Fibroblast of the conjunctiva (primary cell): ENCODE measurements at places on chromosomes 3 and 15.

- DNase-seq: peak; percentile 30
These were observed 270.0 kb upstream of the PEX5L start for GRCh38 chr3:180306691-180307090.

DNA sequence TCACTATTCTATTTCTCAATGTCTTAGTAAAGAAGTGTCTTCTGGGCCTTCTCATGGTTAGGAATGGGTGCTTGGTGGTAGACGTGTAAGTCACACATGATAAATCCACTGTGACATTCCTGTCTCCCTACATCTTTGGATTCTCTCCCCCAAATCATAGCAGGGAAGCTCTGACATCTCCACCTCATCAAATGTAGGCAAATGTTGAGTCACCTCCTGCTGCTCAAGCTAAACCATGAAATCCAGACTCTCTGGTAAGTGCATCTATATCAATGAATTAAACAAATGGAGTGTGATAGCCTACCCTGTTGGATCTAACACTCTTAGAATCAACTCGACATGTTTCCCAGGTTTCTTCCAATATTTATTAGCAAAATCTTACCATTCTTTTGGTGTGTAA is 42.8 kb upstream of the RPL35A start:
- no peak for DNase-seq

GRCh38 chr3:139541532-139542288 is 2.2 kb upstream of the RBP1 start:
- no peak for DNase-seq

DNA sequence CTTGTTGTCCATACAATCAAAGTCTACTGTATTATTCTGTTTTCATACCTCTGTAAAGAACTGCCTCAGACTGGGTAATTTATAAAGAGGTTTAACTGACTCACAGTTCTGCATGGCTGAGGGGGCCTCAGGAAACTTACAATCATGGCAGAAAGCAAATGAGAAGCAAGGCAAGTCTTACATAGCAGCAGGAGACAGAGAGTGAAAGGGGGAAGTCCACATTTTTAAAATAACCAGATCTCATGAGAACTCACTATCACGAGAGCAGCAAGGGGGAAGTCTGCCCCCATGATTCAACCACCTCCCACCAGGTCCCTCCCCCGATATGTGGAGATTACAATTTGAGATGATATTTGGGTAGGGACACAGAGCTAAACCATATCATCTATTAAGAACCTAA is 724.6 kb upstream of the CBLB start:
- DNase-seq: no peak

DNA sequence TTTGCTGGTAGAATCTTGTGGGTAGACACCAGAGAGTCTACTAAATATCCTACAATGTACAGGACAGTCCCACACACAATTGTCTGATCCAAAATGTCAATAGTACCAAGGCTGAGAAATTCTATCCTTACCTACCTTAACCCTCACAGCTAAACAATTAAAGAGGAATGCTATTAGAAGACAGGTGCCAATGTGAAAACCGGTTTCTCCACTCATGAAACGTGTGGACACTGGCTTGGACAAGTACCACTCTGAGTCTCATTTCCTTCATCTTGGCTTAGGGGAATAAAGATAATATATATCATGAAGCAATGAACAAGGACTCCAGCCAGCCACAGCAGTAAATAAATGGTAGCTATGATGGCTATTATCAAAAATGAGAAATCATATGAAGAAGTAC is 90.2 kb downstream of the RFTN1 start:
- no peak for DNase-seq

DNA sequence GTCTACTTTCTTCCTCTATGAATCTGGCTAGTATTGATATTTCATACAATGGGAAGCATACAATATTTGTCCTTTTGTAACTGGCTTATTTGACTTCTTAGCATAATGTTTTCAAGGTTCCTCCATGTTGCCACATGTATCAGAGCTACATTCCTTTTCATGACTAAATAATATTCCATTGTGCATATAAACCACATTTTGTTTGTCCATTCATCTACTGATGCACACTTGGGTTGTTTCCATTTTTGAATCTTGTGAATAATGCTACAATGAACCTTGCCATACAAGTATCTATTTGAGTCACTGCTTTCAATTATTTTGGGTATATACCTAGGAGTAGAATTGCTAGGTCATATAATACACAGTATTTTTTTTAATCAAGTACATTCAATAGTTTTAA is 38.0 kb downstream of the OSBPL10 start:
- DNase-seq: no peak

DNA sequence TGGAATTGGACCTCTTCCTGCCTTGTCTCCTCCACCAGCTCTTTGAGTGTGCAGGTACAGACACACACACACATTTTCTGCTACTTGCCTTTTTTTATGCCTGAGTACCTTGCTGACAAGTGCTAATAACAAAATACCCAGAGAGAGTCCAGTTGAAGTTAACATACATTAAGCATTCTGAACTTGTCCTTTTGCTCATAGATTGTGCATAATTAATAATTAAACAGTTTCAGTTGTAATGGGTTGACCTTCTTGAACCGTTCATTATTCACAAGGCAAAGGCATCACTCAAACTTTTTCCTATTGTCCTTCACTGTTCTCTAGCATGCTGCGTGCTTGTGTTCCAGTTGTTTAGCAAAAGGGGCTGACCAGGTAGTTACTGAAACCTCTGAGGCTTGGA is 59.6 kb upstream of the SKOR1 start:
- DNase-seq: no peak

DNA sequence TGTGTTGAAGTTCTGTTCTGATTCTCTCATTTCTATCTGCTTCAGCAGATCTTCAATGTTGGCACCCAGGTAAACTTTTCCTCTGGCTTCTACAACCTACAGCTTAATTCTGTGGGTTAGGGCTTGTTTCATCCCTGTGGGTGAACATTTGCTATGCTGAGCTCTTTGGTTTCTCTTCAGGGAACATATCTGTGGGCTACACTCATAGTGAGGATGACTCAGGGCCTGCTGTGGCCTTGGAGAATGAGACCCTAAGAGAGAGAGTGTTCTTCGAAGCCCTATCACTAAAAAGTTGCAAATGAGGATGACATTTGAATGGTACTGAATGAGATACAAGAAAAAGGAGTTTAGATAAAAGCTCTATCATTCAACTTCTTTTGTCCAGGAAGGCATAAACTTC is 346.2 kb upstream of the CBLB start:
- DNase-seq: no peak

GRCh38 chr3:180478695-180479094 is 123.3 kb upstream of the TTC14 start:
- no peak for DNase-seq

DNA sequence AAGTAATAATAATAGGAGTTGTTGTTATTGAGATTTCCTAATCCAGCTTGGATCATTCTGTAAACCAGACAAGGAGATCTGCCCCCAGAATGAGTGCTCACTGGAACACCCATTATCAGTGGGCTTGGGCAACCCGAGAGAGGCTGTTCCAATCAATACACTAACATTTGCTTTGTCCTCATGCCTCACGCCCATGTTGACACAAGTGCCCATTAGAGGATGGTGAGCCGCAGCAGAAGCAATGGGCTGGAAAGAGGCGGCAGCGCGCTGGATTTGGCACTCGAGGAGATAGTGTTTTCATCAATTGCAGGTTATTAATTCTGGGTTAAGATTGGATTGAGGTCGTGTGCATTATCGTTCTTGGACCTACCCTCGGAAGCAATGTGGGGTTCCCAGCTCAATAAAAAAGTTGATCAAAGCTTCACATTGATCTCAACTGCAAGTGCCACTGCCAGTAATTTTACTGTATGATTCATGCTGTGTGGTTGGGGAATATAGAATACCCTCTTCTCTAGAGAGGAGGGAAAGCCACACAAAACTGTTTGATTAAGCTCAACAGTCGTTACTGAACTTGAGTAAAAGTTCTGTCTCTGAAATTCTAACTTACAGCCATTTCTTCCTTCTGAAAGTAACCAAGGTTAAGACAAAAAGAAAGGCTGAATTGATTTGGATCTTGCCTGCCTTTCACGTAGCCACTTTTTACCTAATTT is 15.7 kb downstream of the LYZL4 start:
- DNase-seq: no peak

DNA sequence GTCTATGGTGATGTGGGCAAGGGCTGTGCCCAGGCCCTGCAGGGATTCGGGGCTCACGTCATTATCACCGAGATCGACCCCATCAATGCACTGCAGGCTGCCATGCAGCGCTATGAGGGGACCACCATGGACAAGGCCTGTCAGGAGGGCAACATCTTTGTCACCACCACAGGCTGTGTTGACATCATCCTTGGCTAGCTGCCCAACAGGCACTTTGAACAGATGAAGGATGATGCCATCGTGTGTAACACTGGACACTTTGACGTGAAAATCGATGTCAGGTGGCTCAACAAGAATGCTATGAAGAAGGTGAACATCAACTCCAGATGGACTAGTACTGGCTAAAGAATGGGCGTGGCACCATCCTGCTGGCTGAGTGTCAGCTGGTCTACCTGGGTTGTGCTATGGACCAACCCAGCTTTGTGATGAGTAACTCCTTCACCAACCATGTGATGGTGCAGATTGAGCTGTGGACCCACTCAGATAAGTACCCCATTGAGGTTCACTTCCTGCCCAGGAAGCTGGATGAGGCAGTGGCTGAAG is 6.1 kb upstream of the USP8 start:
- DNase-seq: no peak

GRCh38 chr15:36907295-36907694 is 193.1 kb downstream of the MEIS2 start:
- DNase-seq: no peak

DNA sequence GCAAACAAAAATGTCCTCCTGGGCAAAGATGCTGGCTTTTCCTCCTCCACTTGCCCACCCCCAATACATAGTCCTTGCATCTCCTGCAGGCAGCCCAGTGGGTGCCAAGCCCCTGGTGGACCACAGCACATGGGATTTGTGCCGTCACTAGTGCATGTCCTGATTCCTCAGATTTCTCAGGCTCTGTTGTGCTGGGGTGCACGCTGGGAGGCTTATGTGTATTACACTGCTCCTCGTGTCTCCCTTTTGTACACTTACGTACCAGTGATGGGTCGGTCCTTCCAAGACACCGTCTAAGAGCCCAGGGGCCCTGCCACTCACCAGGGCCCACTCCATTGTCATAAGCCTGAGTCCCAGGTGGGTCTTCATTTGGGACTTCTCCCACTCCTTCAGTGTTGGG is 70.1 kb downstream of the PLXNA1 start:
- DNase-seq: no peak

DNA sequence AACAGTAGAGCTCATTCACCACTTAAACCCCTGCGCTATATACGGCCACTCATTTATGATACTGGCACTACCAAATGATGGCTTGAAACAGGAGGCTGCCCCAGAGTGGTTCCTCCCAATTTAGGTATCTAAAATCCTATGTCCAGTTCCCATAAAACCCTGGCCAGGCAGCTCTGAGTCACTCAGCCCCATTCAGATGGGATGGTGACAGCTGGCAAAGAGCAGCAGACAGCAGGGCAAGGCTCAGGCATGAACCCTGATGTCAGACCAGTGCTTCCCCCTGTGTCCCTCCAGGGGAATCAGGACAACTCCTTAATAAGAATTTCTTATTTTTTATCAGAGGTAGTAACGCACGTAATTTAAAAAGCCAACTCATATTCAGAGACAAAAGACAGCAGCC is 77.2 kb upstream of the RNU6-1 start:
- no peak for DNase-seq

GRCh38 chr15:98938105-98938417 is 69.5 kb downstream of the PGPEP1L start:
- DNase-seq: no peak

DNA sequence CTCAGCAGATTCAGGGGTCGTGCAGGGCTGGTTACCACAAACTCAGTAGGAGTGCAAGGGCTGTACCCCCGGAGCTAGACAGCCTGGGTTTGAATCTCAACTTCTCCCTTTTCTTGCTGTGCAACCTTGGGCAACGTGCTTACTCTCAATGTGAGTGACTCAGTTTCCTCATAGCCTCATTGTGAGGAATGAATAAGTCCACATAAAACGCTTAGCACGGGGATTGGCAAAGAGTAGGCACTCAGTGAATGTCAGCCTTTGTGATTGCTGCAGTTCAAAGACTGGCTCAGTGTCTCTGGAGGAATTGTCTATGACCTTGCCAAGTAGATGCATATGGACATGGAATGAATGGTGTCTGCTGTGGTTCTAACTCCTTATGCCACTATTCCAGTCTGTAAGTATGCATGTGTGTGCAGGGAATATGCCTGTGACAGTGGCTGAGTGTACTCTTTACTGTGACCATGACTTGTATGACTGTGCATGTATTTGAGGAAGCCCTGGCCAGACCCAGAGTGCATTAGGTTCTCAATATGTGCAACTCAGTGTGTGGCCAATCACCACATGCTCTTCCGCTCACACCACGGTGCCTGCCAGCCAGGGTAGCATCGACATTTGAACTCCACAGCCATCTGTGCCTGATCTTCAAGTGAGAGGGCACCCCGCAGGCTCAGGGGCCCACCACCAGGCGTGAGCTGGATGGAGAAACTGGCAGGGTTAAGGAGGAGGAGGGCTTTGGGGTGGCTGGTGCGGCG is 900 bp upstream of the HYAL3 start:
- DNase-seq: no peak

DNA sequence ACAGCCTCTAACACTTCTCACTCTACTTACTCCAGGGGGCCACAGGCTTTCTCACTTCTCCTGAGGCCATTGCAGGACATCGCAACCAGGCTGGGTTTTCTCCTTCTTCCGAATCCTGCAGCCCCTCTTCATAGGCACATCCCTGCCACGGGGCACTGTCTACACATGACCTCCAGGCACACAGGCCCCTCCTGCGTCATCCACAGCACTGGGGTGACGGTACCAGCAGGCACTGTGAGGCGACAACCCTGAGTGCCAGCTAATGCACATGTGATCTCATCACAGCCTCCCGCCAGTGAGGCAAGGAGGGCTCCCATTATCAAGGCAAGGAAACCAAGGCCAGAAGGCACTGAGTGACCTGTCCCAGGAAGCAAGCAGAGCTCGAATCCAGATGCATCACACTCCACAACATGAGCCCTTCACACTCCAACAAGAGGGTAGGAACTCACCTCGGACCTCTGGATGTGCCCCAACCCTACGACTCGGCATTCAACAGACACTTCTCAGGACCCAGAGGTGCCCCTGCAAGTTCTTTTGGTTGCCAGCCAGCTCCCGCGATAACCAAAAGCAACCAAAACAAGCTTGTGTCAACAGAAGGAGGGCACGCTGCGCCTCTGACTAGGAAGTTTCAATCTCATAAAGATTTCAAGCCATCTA is 16.7 kb downstream of the FAM174B start:
- no peak for DNase-seq

GRCh38 chr15:49751191-49751590 is 130.3 kb downstream of the DTWD1 start:
- DNase-seq: no peak

DNA sequence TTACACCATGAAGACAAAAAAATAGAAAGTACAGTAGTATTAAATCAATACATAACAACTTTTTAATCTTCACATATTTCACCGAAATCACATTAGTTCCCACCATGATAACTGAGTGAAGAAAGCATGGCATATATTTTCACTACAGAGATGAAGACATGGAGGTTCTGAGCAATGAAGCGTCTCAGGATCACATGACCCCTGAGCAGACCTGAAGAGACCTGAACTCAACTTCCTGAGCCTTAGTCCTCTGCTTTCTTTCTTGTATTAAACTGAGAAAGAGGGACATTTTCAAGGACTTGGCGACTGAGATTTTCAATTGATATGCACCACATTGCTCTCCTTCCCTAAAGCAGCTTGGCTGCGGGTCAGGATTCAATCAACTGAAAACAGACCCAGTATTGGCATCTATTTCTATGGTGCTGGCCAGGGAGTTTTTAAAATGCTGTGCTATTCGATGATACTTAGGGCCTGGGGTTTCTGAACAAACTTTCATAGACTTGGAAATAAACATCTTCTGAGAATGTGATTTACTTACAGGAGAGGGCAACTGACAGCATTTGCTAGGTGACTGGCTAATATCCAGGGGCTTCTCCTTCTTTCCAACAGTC is 165.1 kb downstream of the LSAMP start:
- no peak for DNase-seq
